GM13976 (cell line): ENCODE measurements at places on chromosomes 12 and 14.
A peak's percentile ranks its signal among the peaks of the same experiment; 100 is the strongest.

DNA sequence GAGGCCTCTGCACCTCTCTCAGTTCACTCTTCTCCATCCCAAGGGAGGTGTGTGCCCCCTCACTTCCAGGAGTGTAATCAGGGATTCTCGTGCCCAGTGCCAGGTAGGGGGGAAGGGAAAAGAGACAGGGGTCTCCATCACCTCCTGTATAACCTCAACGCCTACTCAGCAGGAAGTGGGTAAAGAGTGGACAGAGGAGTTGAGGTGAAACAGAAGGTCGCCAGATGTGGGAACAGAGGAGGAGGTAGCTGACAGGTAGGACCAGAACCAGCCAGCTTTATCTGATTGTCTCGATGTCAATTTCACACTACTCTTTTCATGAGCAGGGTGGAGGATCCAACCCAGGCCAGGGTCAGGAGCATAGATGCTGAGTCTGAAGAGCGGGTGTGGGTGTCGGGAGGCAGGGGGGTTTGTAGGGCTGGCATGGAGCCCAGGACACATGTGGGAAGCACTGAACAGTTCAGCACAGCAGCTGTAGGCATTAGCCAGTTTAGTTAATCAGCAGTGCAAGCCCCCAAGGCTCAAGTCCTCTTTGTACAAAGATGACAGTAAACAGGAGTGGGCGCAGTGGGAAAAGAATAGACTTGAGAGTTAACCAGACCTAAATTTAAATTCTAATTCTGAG is 213.5 kb downstream of the PELI2 start:
- no peak for DNase-seq

DNA sequence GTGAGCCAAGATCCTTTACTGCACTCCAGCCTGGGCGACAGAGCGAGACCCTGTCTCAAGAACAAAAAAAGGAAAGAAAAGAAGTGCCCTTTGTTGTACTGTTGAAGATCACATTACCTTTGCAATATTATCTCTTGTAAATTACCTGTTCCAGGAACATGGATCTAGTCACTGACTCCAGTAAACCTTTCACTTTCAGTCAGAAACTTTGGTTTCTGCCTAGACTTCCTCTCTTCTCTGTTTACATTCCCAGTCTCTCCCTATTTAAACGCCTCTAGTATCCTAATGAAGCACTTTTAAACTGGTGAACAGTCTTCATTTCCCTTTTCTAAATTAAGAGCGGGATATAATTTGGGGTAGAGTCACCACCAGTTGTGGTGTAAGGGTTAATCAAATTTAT is 12.8 kb downstream of the CHPT1 start:
- DNase-seq, result no peak

GRCh38 chr14:105281371-105282097 is 19.3 kb downstream of the BRF1 start:
- DNase-seq, result no peak

GRCh38 chr14:31934767-31935266 is 142.3 kb upstream of the ARHGAP5 start:
- DNase-seq, result no peak

GRCh38 chr12:13437541-13437940 is 241.0 kb downstream of the EMP1 start:
- no peak for DNase-seq

GRCh38 chr14:75702616-75703261 is 41.7 kb downstream of the TTLL5 start:
- DNase-seq, result no peak

GRCh38 chr14:102141797-102142196 is 2.1 kb downstream of the WDR20 start:
- no peak for DNase-seq

GRCh38 chr14:63178912-63179311 is 25.3 kb upstream of the RHOJ start:
- DNase-seq, result no peak

GRCh38 chr12:68224613-68225285 is 861 bp downstream of the IL26 start:
- DNase-seq, result no peak

DNA sequence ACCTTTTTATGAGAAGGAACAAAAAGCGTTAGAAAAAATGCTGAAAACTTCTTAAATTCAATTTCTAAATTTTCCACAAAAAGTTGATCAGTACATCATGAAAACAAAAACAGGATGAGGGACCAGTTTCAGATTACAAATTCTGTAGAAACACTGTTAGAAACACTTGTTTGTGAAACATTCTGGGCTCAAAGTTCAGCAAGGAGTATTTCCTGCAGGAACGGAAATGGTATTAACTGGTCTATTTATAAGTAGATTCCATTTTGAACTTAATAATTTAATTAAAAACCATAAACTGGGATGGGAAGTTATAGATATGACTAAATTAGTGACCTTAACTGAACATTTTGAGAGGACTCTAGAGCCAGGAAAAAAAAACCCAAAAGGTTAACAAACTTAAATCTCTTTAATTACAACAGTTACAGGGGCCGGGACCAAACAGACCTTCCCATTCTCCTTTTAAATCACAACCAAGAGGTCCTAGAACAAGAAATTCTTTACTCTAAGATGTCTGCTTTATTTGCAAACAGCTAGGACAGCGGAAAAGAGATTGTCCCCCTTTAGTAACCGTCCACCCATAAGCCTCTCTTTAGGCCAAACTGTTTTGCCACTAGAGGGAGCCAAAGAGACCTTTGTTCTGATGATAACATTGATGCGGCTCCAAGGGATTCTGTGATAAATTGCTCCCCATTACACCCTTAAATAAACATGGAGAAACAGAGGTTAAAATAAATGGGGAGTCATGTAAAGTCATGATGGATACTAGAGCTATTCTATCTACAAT is 69.0 kb upstream of the RERGL start:
- no peak for DNase-seq

- DNase-seq, result no peak
Measured at GRCh38 chr14:84340938-84341337, 1189.0 kb upstream of the FLRT2 start.

GRCh38 chr14:74558655-74559054 is 53.4 kb downstream of the LTBP2 start:
- DNase-seq, result no peak

GRCh38 chr14:42185718-42186117 is 579.0 kb downstream of the LRFN5 start:
- DNase-seq, result no peak

DNA sequence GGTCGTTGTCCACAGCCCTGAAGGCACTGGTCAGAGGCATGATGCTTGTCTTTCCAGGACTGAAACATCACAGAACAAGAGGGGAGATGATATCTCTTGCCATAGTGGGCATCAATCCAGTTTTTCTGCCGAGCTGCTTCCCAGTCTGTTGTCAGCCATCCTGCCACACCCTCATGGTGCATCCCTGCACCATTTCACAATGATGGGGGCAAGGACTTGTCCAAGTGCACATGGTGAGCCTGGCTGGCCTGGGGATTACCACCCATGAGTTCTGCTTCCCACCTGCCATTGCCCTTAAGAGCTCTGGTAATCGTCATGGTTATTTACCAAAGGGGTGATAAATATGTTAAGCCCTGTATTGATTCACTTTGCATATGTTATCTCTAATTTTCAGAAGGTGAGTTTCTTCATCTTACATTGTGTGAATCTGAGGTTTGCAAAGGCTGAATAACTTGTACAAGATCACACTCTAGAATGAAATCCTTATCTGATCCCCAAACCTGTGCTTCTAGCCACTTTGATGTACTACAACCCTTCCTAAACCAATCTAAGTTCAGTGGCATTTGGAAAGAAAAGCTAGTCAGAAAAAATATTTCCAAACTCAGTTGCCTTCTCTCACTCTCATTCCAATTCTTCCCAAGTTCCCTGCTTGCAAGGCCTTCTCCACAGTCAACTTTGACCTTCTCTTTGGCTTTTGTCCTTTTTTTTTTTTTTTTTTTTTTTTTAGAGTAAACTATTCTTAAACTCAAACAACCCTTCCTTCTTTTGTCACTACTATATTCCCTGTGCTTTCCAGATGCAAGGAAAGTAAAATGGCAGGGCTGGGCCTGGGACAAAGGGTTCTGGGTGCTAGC is 2.3 kb downstream of the AVIL start:
- DNase-seq, result no peak

GRCh38 chr12:75739912-75740311 is 228.5 kb upstream of the KRR1 start:
- no peak for DNase-seq

DNA sequence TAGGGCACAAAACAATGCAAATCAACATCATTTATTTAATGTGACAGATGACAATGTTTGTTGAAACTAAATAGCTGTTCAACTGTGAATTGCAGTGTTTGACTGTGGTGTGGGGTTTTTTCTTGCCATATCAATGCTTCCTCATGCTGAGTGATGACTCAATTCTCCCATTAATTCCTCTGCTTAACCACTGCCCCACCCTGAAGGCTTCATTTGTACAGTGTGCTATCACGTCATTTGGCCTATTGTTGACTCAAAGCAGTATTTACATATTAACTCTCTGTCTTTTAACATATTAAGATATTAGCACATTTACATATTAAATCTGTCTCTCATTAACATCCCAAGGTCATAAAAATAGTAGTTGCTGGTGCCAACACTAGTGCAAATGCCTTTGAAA is 164.8 kb upstream of the NRXN3 start:
- DNase-seq, result peak; percentile 47

- no peak for DNase-seq
Measured at GRCh38 chr12:86117711-86118110, 138.5 kb downstream of the MGAT4C start.

- no peak for DNase-seq
Measured at GRCh38 chr12:50279501-50279900, 3.8 kb downstream of the LIMA1 start.

DNA sequence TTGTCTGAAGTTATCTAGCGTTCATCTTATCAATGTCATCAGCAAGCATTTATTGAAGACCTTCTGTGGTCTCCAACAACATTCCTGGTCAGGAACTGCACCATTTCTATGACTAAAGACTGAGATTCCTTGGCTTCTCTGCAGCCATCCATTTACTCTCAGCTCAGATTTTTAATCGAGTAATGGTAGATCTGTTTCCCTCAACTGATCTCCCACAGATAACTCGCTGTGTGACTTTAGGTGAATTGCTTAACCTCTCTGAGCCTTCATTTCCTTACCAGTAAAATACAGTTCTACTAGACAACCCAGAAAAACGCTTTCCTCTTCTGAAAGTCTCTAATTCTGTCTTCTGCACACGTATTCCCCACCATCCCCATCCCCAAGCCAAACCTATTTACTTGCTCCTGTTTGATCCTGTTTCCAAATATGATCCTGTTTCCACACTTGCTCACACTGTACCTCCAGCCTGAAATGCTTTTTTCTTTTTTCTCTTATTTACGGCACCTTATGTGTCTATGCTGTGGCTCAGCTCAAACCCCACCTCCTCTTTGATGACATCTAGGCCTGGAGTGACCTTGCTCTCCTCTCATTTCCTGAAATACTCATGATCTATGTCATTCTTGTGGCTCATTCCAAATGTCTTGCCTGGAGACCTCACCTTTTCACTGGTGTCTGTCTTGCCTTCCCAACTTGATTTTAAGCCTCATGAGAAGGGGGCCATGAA is 21.8 kb downstream of the PLXNC1 start:
- DNase-seq, result no peak

DNA sequence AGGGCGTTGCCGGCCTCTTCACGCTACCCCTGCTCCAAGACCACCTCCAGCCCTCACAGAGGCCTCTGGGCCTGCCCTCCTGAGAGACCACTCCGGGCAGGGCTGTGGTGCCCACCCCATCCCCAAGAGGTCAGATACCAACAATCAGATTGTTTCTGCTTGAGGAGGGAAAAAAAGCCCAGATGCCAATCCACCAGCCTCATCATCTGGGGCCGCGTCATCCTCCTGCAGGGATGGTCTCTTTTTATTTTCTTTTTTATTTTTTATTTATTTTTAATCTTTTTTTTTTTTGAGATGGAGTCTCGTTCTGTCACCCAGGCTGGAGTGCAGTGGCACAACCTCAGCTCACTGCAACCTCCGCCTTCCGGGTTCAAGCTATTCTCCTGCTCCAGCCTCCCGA is 93.4 kb downstream of the FBXL14 start:
- no peak for DNase-seq

DNA sequence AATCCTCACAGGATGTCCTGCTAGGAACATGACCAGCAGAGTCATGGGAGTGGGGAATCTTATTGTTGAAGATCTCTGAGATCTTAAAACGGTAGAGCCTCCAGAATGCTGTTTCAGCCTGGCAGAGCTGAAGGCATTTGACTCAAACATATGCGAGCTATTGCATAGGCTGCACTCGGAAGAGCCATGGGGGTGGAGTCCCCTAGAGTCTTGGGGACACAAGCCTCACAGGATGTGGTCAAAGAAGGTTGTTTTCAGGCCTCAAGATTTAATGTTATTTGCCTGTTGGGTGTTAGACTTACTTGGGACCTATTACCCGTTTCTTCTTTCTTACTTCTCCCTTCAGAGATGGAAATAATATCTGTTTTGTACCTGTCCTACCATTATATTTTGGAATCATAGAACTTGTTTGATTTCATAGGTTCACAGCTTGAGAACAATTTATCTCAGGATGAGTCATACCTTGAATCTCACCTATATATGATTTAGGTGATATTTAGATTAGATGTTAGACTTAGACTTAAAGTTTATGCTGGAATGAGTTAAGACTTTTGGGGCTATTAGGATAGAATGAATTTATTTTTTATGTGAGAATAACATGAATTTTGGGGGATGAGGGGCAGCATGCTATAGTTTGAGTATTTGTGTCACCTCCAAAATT is 172.2 kb upstream of the ATP2B1 start:
- peak; percentile 48 for DNase-seq

- no peak for DNase-seq
Measured at GRCh38 chr12:80598004-80598606, 109.3 kb upstream of the MYF6 start.

DNA sequence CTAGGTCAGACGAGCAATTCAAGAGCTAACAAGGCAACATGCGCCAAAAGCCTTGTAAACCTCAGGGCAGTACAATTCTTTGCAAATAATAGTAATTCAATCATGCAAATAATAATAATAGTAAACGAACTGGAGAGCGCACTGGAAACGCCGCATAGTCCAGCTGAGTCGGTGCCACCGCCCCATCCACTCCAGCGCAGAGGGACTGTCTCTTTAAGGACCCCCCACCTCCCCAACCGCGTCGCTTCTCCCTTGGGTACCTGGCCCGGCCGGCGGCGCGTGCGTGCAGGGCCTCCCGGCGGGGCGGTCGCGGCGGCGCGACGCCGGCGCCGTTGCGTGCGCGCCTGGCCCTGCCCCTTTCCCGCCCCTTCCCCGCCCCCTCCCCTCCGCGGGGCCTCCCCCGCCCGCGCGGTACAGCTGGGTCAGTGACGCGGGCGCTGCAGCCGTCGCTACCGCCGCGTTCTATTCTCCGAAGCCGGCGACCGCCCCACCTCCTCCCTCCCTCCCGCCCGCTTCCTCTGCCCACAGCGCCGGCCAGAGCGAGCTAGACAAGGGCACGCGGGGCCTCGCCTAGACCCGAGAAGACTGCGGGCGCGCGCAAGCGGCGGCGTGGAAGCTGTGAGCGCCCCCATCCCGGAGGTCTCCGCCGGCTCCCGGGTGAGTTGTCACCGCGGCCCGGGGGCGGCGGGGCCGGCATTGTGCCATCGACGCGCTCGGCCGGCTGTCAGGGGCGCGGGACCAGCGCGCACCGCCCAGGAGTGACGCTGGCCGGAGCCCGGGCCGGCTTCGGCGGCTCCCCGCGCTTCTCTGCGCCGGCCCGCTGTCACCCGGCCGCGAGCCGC is at the start of gene SUSD6:
Gene SUSD6, plus strand, starts transcription at position 425 of the 842 bp plus-strand sequence. CDS start 46,997 bp downstream, outside the sequence.
- DNase-seq, result peak; percentile 95
